NCI-H1417 treated with DMSO at 0.1 percent for 48 hours (cell line): ENCODE measurements at places on chromosomes 1 and 21.

DNA sequence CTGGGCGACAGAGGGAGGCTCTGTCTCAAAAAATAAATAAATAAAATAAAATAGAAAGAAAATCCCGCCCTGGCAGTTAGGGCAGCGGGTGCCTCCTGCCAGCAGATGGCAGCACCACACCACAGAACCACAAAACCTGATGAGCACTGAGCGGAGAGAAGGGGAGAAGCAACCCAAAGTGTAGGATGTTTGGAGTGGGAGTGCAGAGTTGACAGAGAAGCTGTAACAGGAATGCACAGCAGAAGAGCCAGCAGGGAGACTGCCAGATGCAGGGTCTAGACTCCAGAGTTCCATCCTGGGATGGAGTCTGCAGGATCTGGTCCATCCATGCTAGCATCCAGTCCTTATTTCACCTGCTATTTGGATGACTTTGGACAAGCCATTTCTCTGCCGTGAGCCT is 29.7 kb upstream of the KIRREL1 start:
- DNase-seq = no peak

DNA sequence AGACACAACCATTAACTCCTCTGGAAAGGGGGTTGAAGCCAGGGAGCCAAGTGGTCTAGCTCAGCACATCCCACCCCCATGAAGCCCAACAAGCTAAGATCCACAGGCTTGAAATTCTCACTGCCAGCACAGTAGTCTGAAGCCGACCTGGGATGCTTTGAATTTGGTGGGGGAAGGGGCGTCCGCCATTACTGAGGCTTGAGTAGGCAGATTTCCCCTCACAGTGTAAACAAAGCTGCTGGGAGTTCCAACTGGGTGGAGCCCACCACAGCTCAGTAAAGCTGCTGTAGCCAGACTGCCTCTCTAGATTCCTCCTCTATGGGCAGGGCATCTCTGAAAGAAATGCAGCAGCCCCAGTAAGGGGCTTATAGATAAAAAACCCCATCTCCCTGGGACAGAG is 193.5 kb downstream of the GPATCH2 start:
- no peak for DNase-seq

- DNase-seq = no peak
Observed at GRCh38 chr1:169013821-169014220, 92.7 kb upstream of the ATP1B1 start.

DNA sequence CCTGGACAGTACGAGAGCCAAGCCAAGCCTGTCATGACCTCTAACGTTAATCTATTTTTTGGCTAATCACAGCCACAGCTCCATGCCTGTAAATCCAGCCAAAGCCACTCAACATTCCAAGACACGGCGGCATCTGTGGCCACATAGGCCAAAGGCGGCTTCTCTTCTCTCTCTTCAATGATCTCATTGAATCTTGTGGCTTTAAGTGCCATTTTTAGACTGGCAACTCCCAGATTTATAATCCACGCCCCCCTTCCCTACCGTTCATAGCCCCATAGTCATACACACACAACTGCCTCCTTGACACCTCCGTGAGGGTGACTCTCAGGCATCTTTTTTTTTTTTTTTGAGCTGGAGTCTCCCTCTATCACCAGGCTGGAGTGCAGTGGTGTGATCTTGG is 5.7 kb upstream of the SELENON start:
- DNase-seq = no peak

GRCh38 chr1:226512076-226512728 is 36.4 kb upstream of the STUM start:
- no peak for DNase-seq

GRCh38 chr1:63912643-63913042 is 138.8 kb downstream of the ROR1 start:
- DNase-seq = no peak

DNA sequence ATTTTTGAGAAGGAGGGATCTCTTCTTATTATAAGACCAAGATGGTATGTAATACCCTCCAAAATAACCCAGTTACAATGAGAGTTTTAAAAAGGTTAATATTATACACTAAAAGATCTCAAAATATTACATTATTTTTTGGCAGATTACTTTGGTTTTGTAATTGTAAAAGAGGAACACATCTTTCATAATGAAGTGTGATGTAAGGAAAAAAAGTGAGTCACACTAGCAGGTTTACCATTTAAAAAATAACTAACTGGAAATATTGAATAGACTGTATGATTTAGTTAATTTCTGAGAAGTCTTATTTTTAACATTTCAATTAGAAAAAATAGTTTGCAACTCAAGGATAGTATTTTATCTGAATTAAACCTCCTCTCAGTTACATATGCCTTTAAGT is 1.1 kb downstream of the F5 start:
- no peak for DNase-seq

- DNase-seq = no peak
Observed at GRCh38 chr1:231629132-231629531, 2.5 kb downstream of the DISC1 start.

DNA sequence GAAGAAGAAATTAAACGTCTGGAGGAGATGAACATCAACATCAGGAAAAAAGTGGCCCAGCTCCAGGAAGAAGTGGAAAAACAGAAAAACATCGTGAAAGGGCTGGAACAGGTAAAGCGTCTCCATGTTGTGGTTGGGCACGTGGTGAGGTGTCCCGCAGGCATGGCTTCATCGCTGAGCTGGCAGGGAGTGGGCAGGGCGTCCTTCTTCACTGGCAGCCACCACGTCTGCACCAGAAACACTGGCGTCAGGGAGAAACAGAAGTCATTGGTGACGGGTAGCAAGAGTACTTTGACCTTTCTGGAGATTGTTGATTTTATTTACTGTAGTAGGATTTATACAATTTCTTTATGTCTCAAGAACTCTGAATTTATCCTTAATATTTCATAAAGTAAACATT is 59.0 kb upstream of the DIP2A start:
- DNase-seq = no peak

DNA sequence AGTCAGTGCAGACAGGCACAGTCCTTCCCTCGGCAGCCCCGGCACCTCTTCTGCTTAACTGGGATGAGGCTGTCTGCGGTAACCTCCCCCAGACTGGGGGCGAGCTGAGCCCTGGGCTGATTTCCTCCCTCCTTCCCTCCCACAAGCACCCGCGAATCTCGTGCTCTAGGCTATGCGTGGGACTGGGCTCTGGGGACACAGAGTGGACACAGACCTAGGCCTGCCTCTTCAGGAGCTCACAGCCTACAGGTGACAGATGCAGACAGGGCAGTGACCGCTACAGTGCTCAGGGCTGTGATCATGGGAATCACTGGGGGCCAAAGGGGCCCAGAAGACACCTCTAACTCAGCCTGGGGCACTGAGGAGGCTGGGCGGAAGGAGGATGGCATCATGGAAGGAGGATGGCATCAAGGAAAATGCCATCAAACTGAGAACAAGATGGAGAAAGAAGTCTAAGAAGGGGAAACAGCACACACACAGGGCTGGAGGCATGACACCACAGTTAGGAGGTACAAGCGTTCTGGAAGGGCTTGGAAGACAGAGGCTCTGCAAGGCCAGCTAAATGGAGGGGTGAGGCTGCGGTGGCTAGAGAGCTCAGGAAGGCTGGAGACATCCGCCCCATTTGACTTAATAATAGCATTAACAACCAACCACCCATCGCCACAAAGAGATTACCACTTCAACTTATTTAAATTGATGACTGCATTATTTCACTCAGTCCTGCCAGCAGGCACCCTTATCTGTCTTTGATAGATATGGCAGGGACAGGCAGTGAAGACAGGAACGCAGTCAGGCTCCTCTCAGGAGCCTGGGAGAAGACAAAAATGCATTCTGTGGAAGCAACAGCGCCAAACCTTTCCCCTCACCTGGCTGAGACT is 4.2 kb downstream of the TTC39A start:
- DNase-seq = no peak

DNA sequence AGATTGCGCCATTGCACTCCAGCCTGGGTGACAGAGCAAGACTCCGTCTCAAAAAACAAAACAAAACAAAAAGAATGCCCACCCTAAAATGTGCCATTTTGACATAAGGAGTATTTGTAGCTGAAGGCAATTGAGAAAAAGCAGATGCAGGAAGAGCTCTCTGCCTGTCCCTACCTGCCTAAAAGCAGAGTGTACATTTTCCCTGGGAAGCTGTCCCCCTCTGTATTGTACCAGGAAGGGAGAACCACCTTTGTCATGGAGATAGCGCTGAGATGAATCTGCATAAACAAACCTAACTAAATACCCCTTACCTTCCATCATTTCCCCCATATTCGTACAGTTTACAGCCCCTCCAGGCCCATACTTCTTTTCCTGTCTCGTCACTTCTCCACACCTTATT is 94.4 kb upstream of the SLC45A1 start:
- no peak for DNase-seq

- DNase-seq = no peak
Observed at GRCh38 chr1:224795591-224795990, 133.9 kb upstream of the DNAH14 start.

DNA sequence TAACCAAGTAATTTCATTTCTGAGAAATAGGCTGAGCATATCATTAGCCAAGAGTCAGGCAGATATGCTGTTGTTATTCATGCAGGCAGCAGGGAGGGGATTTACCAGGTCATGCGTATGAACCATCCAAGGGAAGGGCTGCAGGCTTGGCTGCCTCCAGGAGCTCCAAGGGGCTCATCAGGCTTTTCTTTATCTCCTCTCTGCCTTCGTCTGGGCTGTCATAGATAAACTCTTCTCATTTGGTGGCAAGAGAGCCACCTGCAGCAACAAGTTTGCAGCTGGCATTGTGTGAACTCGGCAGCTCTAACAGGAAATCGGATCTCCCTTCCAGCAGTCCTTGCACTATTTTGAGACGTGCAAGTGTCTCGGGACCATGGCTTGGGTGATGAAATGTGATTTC is 7.5 kb downstream of the CCDC27 start:
- DNase-seq = no peak

GRCh38 chr1:228802386-228803220 is 67.3 kb downstream of the RHOU start:
- no peak for DNase-seq

DNA sequence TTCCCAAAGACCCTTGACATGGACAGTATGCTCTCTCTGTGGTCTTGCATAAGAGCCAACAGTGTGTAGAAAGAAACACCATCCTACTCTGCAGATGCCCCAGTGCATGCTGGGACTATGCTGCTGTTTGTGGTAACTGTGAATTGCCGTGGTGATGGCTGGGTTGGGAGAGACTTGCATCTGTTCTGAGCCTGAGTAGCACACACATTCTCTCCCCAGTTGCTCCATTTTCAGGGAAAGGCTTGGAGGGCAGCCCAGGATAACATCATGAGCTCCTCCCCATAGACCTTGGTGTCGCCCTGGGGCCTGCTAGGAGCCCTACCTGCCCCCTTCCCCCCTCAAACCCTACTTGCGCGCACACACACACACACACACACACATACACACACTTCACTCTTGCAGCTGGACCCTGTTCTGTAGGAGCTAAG is 120.9 kb upstream of the IPO9 start:
- no peak for DNase-seq

DNA sequence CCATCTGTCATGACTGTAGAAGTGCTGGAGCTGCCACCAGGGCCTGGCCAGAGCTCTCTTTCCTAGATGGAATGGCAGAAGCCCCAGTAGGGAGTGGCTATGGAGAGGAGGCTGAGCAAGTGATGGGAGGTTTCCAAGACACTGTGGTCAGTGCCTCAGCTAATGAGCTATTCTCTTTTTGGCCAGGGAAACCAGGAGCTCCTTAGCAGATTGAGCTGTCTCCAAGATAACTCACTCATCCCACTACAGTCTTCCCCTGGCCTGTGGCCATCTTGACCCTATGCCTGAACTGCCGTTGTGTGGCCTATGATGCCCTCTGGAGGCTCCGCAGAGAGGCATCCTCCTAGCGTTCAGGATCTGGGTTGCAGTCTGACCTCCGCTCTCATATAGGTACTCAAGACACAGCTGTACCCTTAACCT is 60.5 kb downstream of the ERI3 start:
- no peak for DNase-seq

- DNase-seq = no peak
Observed at GRCh38 chr1:40248412-40248811, 675 bp downstream of the TMCO2 start.

- DNase-seq = peak; percentile 29
Observed at GRCh38 chr1:36174713-36175112, 18.8 kb downstream of the MAP7D1 start.

DNA sequence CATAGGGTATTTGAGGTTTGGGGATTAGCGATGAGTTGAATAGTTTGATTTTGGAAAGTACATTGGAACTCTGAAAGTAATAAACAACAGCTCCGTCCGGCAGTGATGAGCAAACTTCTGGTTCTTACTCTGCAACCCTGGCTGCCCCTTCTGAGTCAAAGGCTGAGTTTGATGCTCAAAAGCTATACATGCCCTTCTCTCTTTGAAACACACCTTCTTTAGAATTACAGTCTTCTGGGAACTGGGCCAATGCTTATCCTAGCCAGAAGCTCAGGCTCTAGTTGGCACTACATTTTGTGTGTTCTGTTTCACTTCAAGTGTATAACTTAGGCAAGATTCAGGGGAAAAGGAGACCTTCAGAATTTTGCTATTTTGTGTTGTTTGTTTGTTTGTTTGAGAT is 9.3 kb downstream of the AHCYL1 start:
- DNase-seq = no peak

- DNase-seq = no peak
Observed at GRCh38 chr1:235950318-235950717, 83.6 kb upstream of the LYST start.

GRCh38 chr1:228982637-228983036 is 247.4 kb downstream of the RHOU start:
- no peak for DNase-seq

DNA sequence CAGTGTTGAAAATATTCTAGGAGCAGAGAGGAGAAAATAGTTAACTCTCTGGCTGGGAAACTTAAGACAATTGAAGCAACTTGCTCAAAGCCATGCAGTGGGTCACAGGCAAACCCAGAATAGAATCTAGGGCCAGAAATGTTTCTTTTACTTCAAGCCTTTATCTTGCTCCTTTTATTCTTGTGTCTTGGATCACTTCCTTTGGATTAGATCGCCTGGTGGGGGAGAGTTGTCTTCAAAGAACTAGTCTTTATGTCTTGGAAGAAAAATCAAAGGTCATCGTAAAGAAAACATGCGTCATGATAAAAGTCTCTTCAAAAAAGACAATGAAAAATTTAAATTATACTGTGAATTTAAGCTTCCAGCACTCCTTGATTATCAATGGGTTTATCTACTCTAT is 493.6 kb upstream of the USP24 start:
- DNase-seq = no peak

- no peak for DNase-seq
Observed at GRCh38 chr1:246597340-246597739, 31.1 kb downstream of the CNST start.

DNA sequence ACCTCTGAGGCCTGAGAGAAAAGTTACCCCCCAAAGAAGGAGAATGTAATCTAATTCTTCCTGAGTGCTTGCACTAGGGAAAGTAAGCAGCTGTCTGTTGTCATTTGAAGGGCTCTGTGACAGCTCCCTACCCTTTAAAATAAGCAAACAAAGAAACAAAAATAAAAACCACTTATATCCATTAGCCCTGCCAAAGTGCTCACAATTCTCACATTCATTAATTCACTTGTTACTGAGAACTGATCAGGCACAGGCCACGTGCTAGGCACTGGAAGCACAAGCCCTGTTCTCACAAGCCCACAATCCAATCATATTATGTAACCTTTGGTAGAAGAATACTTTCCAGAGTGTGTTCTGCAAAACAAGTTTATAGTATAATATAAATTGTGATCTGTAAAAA is 199.4 kb downstream of the ZC3H11B start:
- no peak for DNase-seq
